Activated CD4-positive, alpha-beta T cell treated with anti-CD3 and anti-CD28 coated beads for 24 hours (primary cell): ENCODE measurements at places on chromosomes 5 and 9.

DNA sequence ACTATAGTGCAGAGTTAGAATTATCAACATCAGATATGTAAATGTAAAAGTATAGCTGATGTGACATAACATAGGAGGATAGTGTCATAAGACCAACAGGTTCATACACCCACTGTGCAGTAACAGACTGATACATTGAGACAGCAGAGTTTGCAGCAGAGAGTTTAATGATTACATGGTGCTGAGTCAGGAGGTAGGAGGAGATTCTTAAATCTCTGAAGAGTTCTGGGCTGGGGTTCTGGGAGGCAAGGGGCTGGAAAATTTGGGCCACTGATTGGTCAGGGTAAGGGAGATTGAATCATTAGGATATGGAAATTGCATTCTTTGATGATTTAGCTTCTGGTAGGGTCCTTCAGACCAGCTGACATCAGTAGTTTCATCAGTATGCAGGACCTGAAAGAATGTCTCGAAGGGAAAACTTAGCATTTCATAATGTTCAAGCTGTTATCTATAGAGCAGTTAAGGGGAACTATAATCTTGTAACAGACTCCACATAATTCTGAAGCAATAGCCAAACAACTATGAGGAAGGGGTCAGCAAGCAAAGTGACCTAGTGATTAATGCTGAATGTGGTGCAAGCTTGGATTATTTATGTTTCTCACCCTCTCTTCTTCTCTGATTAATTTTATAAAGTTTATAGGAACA lies 35.6 kb downstream of the CCL28 start:
- no peak for DNase-seq

DNA sequence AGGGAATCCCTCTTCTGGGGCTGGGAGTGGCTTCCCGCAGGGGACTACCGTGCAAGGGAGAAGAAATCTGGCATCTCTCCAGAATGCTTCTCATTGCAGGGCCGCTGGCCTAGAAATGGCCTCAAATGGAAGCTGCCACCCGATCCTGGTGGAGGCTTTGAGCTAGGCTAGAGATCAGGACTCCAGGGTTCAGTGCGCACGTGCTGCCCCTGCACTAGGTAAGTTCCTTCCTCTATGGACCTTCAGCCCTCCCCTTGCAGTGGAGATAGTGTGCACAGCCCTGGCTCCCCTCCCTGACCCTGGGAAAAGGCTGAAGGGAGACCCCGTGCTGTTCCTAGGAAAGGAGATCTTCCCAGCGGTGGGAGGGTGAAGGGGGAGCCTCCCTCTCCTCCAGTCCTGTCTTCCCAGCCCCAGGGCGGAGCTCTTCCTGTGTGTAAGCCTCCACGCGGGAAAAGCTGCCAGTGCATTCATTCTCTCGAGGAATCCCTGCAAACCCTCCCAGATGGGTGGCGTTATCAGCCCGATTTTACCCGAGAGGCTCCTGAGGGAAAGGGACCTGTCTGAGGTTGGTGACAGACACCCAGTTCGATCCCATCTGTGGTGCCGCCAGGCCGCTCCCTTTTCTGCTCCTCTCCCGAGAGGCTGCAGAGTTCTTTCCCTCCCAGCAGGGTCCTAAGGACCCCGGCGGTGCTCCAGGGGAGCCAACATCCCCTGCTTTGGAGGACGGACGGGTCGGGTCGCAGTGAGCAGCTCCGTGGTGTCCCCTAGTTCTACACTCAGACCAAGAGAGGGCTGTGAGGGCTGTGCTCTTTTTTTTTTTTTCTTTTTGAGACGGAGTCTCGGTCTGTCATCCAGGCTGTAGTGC lies 1.4 kb upstream of the CERCAM start:
- no peak for DNase-seq

GRCh38 chr5:123450640-123451039 lies 27.4 kb upstream of the CEP120 start:
- no peak for DNase-seq

GRCh38 chr5:133381041-133381440 lies 231.3 kb downstream of the FSTL4 start:
- no peak for DNase-seq

GRCh38 chr5:166293892-166294291 lies 1997.6 kb upstream of the WWC1 start:
- no peak for DNase-seq

DNA sequence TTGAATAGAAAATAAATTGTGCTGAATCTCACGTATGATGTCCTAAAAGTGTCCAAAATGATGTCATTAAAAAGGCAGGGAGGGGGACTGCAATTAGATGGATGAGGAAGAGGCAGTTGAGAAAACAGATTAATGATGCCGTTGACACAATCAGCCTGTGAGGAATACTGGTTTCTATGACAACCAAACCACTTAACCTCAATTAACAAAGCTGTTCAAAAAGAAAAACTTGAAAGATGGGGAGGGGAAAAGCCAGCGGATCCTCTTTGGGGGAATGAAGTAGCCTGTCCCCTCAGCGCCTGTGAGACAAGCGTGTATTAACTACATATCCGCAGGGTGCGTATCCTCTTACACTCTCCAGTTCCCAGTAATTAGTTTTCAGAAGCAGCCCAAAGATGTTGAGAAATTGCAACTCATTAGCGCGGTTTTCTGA lies 160.7 kb downstream of the TTC39B start:
- no peak for DNase-seq

GRCh38 chr5:124365361-124365801 lies 381.1 kb downstream of the ZNF608 start:
- DNase-seq = no peak

DNA sequence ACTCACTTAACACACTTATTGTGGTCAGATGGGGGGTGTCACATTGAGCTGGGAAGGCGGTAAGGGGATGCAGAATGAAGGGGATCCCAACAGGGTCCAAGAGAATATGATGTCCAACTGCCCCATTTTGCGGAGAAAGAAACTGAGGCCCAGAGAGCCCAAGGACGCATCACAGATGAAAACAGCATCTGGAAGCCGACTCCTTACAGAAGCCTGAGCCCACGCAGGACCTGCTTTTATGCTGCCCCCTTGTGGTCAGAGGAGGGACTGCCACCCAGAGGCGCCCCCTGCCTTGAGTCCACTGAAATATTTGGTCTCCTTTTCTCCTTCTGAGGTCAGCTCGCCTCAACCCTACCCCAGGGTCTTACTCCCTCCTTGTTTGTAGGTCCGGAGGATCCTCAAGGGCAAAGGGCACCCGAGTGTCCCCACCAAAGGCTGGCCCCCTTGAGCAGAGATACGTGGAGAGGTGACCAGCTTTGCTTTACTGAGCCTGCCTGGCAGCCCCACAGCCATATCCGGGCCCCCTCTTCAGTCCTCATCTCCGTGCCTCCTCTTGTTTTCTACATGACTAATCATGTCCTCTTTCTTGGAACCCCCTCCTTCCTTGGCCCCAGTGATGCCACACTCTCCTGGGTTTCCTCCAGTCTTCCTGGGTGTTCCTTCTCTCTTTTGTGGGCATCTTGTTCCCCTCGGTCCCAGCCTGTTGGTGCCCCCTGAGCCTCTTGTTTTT lies 30.0 kb upstream of the TTLL11 start:
- peak; percentile 72 for DNase-seq

GRCh38 chr5:93998951-93999455 lies 257.6 kb upstream of the POU5F2 start:
- DNase-seq = no peak

GRCh38 chr5:33688526-33688925 lies 203.3 kb downstream of the ADAMTS12 start:
- DNase-seq = no peak

GRCh38 chr5:73687357-73687756 lies 61.4 kb downstream of the ARHGEF28 start:
- no peak for DNase-seq

- DNase-seq = no peak
Measured at GRCh38 chr9:70491426-70492318, 77.2 kb upstream of the KLF9 start.

- DNase-seq = no peak
Measured at GRCh38 chr5:104052558-104053352, 490.2 kb upstream of the NUDT12 start.

DNA sequence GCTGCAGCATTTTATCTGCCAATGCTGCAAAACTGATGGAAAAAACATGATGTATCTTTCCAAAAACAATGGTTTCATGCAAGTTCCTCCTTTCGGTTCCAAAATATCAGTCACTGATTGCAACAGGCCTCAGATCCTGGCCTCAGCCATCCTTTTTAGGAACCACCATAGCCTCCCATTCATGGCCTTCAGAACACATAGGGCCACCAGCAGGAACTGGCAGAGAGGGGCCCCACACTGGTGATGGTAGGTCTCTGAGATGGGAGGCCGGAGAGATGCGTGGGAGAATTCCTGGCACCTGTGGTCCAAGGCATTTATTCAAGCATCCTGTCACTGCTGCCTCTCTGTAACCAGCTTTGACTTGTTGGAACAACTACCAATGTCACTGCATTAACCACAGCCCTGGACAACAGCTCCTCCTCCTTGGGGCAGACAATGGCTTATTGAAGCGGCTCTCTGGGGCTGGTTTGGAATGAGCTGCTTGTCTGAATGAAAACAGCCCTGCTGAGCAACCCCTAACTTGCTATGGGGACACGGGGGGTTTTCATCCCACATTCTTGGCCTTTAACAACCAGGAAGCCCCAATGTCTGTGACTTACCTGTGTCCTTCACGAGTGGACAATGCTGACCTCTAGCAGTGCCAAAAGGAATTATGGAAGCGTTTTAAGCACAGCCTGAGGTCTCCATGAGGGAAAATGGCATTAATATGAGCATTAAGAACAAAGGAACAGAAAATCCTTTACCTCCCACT lies 108.1 kb downstream of the LHFPL2 start:
- no peak for DNase-seq

DNA sequence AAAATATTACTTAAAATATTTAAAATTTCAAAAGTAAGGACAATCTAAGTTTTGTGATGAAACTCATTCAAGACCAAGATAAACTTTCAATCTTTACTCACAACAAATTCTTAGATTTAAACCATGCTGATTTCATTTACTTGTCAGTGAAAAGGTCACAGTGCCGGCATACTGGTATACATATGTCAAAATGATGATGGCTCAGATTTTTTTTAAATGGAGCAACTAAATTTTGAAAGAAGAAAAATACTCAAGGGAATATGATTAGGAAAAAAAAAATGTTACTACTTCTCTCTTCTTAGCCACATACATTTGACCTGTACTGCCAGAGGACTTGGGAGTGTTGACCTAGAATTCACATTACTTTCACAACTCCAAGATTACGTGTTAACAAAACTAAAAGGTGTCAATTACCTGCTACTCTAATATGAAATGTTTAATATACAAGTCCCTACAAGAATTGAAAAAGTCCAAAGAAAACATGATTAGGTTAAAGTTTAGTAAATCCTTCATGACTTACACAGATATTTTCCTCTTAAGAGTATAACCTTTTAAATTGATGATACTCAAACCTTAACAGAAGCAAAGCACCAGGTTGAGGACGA lies 4.6 kb downstream of the EFNA5 start:
- DNase-seq = no peak

DNA sequence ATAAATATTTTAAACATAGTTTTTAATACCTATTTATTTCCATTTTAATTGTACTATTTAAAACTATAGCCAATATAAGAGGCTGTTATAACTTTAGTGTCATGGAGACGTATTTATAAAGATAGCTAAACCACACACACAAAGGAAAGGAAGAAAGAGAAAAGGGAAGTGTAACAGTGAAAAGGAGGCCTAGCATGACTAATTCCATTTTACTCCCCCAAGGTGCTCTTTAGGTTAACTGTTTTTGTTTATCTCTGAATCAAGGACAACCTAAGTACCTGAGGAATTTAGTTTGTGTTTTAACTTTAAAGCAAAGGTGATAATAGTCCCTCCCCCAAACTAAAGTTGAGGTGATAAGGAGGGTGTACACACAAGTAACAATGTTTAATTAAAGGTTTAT lies 1188.9 kb upstream of the C9orf72 start:
- DNase-seq = no peak

DNA sequence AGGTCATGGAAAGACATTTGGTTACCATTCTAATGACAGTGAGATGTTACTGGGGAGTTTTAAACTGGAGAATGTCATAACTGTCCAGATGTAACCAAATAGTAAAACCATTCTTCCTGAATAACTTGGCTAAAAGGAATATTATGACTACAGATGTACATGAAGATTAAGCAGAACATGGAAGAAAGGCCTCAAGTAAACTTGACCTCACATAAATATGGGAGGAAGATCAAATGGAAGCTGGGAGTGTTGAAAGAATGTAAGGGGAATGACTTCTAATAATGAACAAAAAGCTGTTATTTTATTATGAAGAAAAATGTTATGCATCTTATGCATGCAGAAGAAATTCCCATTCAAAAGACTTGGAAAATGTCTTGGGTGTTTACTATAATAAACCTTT lies 107.7 kb upstream of the CDKN2B start:
- DNase-seq = no peak

DNA sequence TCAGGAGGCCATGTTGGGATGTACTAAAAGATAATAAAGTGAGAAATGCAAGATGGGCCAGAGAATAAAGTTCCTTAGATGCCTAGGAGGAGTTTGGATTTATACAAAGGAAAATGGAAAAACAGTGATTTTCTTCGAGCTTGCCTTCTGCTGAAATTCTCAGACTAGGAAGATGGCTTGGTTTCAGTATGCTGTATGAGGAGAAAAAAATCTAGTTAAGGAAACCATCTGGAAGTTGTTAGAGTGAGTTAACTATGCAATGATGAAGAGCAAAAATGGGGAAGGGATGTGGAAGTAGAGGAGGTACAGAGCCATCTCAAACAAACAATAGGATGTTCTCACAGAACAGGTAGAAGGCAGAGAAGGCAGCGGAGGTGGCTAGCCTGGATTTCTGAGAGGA lies 162.9 kb upstream of the FTMT start:
- no peak for DNase-seq

- DNase-seq = no peak
Measured at GRCh38 chr5:169828385-169828784, 151.9 kb downstream of the INSYN2B start.

DNA sequence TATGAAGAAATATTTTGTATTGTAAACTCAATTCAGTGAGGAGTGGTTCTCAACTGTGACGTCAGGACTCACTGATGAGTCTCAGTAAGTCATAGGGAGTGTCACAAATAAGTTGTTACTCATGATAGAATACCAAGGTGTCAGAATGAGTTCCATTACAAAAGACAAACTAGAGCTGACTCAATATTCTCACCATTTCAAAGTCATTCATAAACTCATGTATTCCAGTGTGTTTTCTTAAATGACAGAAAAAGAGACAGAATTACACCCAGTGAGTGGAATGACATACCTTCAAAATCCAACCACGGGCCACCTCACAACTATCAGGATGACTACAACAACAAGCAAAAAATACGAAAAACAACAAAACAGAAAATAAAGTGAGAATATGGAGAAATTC lies 321.5 kb downstream of the ENC1 start:
- no peak for DNase-seq

DNA sequence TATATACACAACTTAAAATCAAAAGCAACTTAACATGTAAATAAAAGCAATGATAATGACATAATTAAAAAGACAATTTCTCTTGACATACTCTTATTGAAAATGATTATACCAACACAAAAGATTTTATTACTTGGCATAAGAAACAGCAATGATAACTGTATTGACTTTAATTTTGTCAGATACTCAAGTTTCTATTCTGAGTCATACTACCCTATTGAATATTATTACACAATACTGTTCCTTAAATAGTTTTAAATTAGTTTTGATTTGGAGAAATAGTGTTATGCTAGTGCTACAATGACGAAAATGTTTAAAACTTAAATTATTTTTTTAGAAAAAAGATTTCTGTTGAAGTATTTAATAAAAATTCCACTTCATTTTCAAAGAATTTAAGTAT lies 1319.3 kb upstream of the C9orf72 start:
- DNase-seq = no peak
